ENCODE measurements at places on chromosomes 7 and 10.

GRCh38 chr10:87092376-87092860 lies 2.2 kb downstream of the GLUD1 start:
- DNase-seq: no peak

GRCh38 chr7:124989911-124990310 lies 60.3 kb upstream of the POT1 start:
- DNase-seq: no peak

DNA sequence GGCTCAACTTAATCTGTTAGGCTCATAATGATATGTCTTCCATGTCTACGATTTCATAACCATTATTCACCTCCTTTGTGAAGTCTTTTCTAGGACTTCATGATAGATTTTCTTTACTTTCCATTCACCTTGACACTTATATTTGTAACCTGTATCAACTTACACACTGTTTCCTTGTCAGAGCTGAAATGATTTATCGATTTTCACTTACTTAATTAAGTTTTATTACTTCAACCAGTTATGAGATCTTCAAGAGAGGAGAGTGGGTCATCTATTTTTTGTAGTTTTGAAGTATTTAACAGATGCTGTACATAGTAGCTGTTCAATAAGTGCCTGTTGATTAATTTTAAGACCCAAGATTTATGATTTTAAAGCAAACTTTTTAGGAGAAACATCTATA lies 37.4 kb downstream of the VTI1A start:
- no peak for DNase-seq

DNA sequence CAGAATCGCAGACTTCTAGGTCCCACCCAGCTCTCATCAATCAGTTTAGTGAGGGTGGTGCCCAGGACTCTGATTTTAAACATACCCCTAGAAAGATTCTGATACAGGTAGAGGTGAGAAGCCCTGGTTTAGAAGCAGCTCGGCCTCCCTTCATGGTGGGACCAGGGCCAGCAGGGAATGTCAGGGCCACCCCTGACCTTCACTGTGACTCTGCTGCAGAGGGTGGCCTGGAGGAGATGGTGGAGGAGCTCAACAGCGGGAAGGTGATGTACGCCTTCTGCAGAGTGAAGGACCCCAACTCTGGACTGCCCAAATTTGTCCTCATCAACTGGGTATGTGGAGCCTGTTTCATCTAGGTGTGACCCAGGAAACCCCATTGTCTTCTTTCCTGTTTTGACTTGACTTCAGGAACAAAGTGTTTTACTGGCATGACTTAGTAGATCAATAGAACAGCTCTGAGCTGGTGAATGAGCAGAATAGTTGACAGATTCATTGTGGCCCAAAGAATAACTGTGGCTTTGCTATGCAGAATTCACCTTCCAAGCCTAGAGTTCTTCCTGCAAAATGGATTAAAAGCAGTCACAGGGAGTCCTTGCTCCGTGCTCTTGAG lies 7.2 kb downstream of the DBNL start:
- DNase-seq: no peak

DNA sequence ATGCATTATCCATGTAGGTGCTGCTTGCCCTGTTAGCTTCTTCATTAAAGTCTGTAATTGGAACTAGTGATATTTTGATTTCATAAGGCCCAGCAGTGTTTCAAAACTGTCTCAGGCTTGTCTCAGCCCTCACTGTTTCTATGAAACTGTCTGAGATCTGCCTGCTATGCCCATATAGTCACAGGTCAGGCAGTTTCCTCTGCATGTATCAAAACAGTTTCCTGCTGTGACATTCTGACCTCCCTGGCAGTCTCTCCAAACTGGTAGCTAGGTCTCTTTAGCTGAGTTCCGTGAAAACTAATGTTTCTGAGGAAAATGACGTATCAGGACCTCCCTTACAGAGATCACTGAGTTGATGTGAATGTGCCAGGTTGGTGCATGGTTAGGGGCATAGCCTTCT lies 18.9 kb upstream of the SEMA3D start:
- no peak for DNase-seq

- DNase-seq: no peak
Measured at GRCh38 chr7:109259151-109259550, 689.5 kb downstream of the DNAJB9 start.

DNA sequence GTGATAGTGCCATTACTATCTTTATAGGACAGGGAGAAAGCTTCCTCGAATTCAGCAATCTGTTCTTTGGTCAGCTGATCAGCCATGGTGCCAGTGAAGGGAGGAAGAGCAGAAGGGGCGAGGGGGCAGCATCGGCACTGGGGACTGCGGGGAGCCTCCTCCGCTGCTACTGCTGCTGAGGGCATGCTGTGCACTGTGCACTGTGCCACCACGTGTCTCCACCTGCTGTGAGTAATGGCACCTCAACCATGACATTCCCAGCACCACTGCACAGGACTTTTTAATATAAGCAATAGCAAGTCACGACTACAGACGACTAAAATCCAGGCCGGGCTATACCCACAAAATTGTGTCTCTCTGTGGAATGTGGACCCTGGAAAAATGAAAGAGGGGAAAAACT lies 105.0 kb upstream of the LANCL2 start:
- no peak for DNase-seq

GRCh38 chr10:58440484-58440883 lies 55.3 kb downstream of the TFAM start:
- DNase-seq: no peak

- DNase-seq: no peak
Measured at GRCh38 chr10:133080683-133081040, 7.1 kb upstream of the ADGRA1 start.

- DNase-seq: no peak
Measured at GRCh38 chr7:30979027-30979426, 15.3 kb downstream of the GHRHR start.

DNA sequence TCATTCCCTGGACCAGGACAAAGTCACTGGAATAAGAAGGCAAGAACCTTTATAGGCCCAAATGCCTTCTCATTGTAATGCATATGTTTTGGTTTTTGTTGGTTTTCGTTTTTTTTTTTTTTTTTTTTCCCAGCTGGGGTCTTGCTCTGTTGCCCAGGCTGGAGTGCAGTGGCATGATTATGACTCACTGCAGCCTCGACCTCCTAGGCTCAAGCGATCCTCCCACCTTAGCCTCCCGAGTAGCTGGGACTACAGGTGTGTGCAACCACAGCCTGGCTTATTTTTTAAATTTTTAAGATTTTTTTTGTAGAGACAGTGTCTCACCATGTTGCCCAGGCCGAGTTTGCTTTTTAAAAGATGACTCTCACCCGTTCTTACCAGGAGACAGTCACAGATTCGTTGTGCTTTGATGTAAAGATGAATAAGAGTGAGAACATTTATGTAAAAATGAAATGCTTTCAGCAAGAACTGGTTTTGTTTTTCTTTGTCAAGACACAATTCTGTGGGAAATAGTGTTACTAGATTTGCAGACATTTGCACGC lies 7.6 kb downstream of the IQCE start:
- DNase-seq: no peak

All from GDM1 (cell line).